ENCODE measurements at places on chromosomes 6 and 20. TPM values are rescaled to one million over a fixed set of nuclear protein-coding genes. Genes with fewer than 3 reads are reported as not detected.

GRCh38 chr6:4658486-4658885 lies 117.7 kb upstream of the CDYL start:
- no peaks in the 10 kb centered on the region for H3K4me1 ChIP-seq
- no peaks in the 10 kb centered on the region for H3K36me3 ChIP-seq
- DNase-seq: no peak
- no peak overlapping the region for H3K27ac ChIP-seq
- H3K27me3 ChIP-seq: no peaks in the 10 kb centered on the region
- H3K4me3 ChIP-seq: no peak overlapping the region

DNA sequence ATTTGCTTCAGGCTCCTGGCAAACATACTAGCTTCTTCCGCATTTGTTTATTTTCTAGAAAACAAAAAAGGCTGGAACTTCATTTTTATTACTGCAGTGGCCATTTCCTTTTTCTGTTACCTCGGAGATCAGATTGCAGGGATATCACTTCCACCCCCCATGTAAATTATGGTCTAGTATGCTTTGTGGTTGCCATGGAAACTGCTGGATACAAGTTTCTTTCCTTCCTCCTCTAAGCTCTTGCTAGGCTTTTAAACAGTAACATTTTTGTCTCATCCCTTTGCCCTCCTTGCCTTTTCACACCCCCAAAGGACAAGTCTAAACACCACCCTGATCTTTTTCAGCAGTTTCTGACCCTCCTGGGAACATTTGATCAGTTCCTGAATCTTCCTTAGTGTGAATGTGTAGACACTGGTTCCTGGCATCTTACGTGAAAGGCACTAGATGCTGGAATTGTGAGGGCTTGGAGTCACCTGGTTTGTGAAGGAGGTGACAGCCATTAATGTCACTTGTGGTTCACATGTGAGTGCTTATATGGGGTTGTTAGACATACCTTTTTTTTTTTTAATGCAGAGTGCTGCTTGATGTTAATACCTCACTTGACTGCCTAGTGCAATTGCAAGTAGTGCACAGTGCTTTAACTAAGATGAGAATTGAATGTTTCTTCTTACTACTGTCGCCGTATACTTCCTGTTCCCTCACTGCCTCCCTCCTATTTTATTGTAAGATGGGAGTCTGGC lies 181.6 kb downstream of the JARID2 start:
- no peaks in the 10 kb centered on the region for H3K27me3 ChIP-seq
- no peak overlapping the region for H3K27ac ChIP-seq
- no peak overlapping the region for H3K4me3 ChIP-seq
- no peaks in the 10 kb centered on the region for H3K36me3 ChIP-seq
- no peak for DNase-seq

- H3K4me1 ChIP-seq: peaks cover 18% of the 10 kb centered on the region
- H3K27me3 ChIP-seq: no peaks in the 10 kb centered on the region
- no peak overlapping the region for H3K27ac ChIP-seq
Observed at GRCh38 chr20:45019762-45020123, 53.4 kb downstream of the STK4 start.

GRCh38 chr6:42075159-42075838 lies 25.0 kb downstream of the TAF8 start:
- peak; percentile 86 for DNase-seq
- H3K27me3 ChIP-seq: no peaks in the 10 kb centered on the region
- no peak overlapping the region for H3K27ac ChIP-seq
- no peaks in the 10 kb centered on the region for H3K36me3 ChIP-seq
- no peaks in the 10 kb centered on the region for H3K4me1 ChIP-seq
- H3K4me3 ChIP-seq: no peak overlapping the region

GRCh38 chr6:12315292-12316081 lies 25.3 kb downstream of the EDN1 start:
- no peak overlapping the region for H3K4me3 ChIP-seq
- no peak overlapping the region for H3K27ac ChIP-seq
- H3K36me3 ChIP-seq: no peaks in the 10 kb centered on the region
- no peak for DNase-seq

GRCh38 chr6:170135821-170136471 lies 154.9 kb downstream of the DLL1 start:
- DNase-seq: no peak
- H3K27me3 ChIP-seq: no peaks in the 10 kb centered on the region
- H3K36me3 ChIP-seq: no peaks in the 10 kb centered on the region
- no peak overlapping the region for H3K4me3 ChIP-seq

The SMPDL3A gene
- 115 TPM for polyA plus RNA-seq

The PTCRA gene
- polyA plus RNA-seq: not detected

The NCOA3 gene
- polyA plus RNA-seq: 12.5 TPM
